Activated T-cell treated with anti-CD3 and anti-CD28 coated beads for 24 hours (primary cell): ENCODE measurements at places on chromosomes 1 and 21.

DNA sequence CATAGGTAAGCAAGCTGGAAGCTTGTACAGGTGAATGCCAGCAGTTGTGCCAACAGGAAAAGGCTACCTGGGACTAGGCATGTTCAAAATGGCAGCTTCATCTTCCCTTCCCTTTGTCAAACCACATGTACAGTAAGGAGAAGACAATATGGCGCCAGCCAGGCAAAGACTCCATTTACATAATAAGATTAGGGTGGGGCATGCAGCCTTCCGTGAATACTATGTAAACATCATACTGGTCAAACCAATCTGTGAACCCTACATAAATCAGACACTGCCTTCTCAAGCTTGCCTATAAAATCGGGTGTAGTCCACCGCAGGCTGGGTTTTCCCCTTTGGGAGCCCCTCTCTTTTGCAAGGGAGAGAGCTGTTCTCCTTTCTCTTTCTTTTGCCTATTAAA lies 24.6 kb downstream of the ATF3 start:
- no peak for DNase-seq

DNA sequence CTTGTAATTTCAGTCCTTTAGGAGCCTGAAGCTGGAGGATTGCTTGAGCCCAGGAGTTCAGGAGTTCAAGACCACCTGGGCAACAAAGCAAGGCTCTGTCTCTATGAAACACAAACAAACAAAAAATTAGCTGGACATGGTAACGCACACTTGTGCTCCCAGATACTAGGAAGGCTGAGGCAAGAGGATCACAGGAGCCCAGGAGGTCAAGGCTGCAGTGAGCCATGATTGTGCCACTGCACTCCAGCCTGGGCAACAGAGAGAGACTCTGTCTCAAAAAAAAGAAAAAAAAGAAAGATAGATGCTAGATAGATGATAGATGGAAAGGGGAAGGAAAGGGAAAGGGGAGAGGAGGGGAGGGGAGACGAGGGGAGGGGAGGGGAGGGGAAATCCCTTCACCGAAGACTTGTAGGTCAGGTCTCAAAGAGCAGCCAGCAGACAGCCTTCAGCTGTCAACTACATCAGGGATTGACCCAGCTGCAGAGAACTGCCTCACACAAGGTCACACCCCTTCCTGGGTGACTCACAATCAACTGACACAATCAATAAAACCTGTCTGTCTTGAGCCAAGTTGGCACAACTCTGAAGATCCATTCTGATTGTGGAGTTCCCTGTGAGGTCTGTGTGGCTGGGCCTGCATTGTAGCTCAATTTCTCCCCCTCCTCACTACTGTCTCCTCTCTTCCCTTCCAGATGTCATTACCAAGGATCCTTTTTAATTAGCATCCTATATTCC lies 200.6 kb downstream of the RGS7 start:
- no peak for DNase-seq

DNA sequence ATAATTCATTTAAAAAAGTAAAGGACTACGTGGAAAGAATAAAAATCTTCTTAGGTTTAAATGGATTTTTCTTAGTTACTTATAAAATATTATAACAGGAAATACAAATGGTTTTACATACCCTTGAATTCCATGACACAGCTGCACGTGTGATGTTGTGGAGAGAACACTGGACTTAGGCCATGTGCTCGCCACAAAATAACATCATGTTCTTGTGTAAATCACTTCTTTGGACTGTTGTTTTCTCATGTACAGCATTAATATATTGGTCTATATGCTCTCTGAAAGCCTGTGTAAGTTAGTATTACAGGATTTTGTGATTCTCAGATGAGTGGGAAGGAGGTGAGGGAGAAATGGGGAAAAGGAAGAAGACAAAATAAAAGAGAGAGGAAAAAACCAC lies 228.2 kb downstream of the DNM3 start:
- DNase-seq, result no peak

- no peak for DNase-seq
Measured at GRCh38 chr1:212879947-212880690, 22.0 kb downstream of the FLVCR1 start.

- DNase-seq, result no peak
Measured at GRCh38 chr1:7587108-7587772, 183.9 kb upstream of the VAMP3 start.

GRCh38 chr1:232462213-232462612 lies 167.7 kb downstream of the SIPA1L2 start:
- no peak for DNase-seq

DNA sequence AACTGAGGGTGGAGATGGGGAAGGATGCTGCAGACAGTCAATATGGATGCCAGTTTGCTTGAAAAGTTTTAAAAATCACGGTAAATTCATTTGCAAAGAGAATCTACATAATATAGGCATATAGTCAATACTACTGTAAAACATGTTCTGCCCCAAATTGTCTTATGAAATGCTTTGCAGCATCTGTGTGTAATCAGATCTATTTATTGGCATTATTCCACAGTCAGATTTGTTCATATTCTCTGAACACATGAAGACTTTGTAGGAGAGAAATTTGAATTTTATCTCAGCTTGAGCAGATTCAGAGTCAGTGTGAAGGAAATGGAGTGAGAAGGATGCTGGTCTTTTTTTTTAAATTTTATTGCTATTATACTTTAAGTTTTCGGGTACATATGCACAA lies 88.5 kb downstream of the PLPPR4 start:
- no peak for DNase-seq

GRCh38 chr1:20982316-20982715 lies 194.4 kb downstream of the EIF4G3 start:
- DNase-seq, result no peak
